ENCODE measurements at places on chromosomes 4 and X.

GRCh38 chr4:78707268-78707667 lies 68.9 kb upstream of the BMP2K start:
- no peak for DNase-seq

- no peak for DNase-seq
These were observed 63.2 kb downstream of the SLC9A6 start for GRCh38 chrX:136048446-136048845.

DNA sequence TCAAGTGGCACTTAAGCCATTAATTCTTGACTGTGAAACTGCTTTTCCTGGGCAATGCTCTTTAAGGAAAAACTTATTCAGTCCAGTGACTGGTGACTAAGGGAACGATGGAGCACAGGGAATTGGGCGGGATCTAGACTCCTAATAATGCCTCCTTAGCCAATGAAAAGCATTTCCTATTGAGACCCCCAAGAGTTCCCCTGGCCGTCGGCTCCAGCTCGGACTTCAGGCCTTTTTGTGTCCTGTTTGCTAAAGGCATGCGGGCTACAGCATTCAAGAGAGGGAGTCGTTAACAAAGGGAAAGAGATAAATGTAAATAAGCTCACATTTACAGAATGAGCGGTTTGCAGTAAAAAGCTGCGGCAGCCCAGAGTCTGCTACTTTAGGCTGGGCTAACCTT lies at the start of gene LPAR4:
Gene LPAR4, plus strand, starts transcription at position 232 of the 400 bp plus-strand sequence. CDS start 7,150 bp downstream, outside the sequence.
- no peak for DNase-seq

GRCh38 chrX:136269921-136270320 lies 18.7 kb upstream of the MAP7D3 start:
- DNase-seq: no peak

DNA sequence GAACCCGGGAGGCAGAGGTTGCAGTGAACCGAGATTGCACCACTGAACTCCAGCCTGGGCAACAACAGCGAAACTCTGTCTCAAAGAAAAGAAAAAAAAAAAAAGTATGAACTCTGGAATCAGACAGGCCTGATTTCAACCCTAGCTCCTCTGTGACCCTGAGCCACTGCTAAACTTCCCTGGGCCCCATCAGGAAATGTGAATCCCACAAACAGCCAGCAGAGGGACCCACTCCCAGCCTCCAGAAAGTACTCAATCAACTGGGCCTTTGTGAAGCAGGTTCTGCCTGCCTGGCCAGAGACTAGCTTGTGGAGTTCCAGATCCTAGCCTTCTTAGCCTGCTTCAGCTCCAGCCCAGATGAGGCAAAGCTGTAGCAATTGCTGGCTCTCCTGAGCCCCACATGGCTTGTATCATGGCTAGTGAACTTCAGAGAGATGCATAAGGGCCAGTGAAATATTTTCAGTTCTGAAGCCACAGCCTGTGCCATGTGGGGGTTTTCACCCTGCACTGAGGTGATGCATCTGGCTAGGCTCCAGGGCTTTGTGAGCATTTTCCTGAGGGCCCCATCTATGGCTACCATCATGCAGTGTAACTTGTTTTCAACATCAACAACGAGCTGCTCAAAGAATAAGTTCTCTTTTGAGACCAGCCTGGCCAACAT lies 7.2 kb upstream of the IDS start:
- no peak for DNase-seq

DNA sequence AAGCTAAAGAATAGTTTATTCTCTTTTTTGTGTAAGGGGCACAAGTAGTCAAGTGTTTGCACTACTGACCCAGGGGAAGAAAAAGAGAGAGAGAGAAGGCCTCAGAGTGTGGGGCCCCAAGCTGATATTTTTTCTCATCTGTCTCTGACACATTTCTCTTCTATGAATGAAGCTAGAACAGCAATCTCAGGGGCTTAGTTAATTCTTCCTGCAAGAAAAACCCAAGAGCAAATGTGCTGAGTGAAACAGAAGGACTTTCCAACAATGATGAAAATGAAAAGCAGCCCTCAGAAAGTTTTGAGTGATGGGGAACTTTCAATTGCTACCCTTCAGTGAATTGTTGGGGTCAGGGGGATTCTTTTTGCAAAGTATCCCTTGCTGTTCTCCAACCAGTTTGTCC lies 9.2 kb upstream of the MSN start:
- DNase-seq: no peak

DNA sequence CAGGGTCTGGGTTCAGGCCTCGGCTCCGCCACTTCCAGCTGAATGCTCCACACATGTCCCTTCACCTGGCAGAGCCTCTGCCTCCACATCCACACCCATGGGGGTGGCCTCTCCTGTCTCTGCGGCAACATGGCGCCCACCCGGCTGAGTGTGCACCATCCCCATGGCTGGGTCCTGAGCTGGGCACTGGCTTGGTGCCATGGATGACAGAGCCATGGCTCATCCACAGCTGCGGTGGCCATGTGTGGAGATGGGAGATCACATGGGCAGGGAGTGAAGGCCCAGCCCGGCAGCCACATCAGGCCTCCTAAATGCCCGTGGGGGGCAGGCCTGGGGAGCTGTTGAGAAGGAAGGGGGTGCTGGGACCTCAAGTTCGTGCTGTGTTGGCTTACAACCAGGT lies 213.7 kb downstream of the AFAP1 start:
- DNase-seq: no peak

DNA sequence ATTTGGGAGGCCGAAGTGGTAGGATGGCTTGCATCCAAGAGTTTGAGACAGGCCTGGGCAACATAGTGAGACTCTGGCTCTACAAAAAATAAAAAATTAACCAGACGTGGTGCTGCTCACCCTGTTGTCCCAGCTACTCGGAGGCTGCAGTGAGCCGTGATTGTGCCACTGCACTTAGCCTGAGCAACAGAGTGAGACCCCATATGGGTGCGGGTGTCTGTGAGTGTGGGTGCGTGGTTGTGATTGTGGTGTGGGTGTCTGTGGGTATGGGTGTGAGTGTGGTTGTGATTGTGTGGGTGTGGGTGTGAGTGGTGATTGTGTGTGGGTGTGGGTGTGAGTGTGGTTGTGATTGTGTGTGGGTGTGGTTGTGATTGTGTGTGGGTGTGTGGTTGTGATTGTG lies 114.6 kb downstream of the UBE2K start:
- DNase-seq: no peak

DNA sequence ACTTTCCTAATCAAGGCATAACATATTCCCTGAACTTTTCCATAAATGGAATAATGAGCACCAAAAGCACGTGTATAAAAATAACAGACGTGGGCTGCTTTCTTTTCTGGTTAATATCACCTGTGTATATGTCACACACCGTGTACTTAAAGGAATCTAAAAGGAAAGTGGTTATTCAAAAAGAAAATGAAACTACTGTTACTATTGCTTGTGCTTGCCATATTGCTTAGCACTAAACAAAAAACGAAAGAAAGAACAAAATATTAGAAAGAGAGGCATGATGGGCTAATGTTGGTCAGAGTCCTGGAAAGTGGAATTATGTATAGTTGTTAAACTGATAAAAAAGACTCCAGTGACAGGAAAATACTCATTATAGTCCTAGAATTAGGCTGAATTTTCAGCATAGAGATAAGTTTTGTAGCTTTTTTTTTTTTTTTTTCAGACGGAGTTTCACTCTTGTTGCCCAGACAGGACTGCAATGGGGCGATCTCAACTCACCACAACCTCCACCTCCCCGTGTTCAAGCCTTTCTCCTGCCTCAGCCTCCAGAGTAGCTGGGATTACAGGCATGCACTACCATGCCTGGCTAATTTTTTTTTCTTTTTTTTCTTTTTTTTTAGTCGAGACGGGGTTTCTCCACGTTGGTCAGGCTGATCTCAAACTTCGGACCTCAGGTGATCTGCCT lies 123.2 kb downstream of the PABPC4L start:
- no peak for DNase-seq

- DNase-seq: no peak
These were observed 83.1 kb downstream of the PPP2R2C start for GRCh38 chr4:6389142-6389825.

DNA sequence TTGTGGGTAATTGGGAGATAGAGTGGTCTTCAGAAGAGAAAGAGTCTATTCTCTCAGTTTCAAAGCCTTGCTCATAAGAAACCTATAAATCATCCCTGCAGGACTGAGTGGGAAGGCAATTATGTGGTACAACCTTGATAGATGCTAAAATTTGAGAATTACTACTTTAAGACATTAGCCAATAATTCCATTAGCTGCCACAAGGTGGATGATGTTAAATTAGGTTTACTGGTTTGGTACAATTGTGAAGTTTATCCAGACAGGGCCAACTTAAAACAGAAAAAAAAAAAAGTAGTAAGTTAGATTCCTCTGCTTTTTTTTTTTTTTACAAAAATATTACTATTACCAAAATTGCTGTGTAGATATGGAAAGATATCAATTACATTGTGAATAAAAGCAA lies 73.2 kb upstream of the AMOT start:
- no peak for DNase-seq

DNA sequence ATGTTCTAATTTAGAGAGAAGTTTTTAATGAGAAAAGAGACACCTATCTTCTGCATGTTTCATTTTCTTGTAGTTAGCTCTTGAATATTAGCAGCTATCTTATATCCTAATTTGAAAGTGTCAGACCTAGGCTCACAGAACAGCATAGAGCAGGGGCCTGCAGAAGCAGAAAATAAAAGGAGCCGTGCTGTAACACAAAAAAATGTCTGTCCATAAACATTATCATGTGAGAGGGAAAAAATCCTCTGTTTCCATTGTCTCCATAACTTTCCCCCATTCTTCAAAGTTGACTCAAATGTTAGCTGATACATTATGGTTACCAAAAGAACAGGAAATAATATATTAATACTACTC lies 329.2 kb upstream of the EPHA5 start:
- no peak for DNase-seq

- DNase-seq: no peak
These were observed 45.6 kb downstream of the SMARCA5 start for GRCh38 chr4:143558823-143559756.

- DNase-seq: no peak
These were observed 83.7 kb downstream of the FBXO8 start for GRCh38 chr4:174199735-174200134.

DNA sequence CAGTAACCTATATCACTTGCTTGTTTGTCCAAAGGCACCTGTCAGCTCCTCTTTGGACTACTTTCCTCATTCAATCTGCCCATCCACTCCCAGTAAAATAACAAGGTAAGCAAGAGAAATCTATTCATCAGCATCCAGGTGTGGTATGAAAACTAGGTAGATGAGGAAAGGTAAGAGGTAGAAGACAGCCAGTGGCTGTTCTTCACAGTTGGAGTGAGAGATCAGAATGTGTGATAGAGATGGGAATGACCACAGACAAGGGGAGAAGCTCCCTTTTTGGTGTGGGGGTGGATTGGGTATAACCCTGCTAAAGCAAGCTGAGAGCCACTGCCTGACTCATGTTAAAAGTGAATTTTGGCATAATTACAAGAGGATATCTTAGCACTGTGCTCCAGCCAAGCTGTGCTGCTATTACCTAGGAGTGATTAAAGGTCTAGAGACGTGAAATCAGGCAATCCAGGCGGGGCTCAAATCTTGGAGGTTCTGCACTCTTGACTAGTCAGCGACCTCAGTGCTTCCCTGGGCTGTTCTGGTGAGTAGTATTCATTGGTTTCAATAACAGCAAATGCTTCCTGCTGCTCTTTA lies 28.1 kb upstream of the RASL11B start:
- DNase-seq: no peak

- DNase-seq: no peak
These were observed 61.2 kb downstream of the STARD8 start for GRCh38 chrX:68708503-68709290.

GRCh38 chrX:39484159-39485068 lies 613.3 kb downstream of the BCOR start:
- peak; percentile 7 for DNase-seq

- no peak for DNase-seq
These were observed 83.7 kb upstream of the ADRA2C start for GRCh38 chr4:3682236-3683076.

GRCh38 chr4:113541933-113542332 lies 219.6 kb downstream of the CAMK2D start:
- no peak for DNase-seq

- DNase-seq: no peak
These were observed 110.0 kb upstream of the NKX1-1 start for GRCh38 chr4:1516261-1516660.
